ENCODE measurements at places on chromosomes 5 and 9.

- DNase-seq: no peak
Measured at GRCh38 chr9:118336250-118336942, 632.2 kb downstream of the TLR4 start.

DNA sequence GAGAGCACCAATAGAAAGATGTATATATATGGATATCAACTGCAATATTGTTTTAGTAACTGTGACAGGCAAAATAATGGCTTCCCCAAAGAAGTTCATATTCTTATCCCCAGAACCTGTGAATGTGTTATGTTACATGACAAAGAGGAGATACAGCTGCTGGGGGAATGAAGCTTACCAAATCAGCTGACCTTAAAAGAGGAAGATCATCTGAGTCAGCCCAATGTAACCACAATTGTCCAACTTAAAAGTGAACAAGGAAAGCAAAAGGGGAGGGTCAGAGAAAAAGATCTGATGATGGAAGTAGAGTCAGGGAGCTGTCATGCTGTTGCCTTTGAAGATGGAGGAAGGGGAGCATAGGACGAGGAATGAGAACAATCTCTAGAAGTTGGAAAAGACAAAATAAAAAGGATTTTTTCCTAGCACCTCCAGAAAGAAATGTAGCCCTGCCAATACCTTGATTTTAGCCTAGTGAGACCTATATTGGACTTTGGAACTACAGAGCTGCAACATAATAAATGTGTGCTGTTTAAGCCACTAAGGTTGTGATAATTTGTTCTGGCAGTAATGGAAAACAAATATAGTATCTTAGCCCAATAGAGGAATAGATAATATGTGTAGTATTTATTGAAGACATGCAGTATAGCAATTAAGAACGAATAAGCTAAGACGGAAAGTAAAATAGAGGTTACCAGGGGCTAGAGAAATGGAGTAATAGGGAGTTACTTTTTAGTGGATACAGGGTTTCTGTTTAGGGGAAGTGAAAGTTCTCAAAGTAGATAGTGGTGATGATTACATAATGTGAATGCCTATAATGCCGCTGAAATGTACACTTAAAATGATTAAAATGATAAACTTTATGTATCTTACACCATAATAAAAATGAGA lies 115.9 kb downstream of the PIK3R1 start:
- DNase-seq: peak; percentile 86

DNA sequence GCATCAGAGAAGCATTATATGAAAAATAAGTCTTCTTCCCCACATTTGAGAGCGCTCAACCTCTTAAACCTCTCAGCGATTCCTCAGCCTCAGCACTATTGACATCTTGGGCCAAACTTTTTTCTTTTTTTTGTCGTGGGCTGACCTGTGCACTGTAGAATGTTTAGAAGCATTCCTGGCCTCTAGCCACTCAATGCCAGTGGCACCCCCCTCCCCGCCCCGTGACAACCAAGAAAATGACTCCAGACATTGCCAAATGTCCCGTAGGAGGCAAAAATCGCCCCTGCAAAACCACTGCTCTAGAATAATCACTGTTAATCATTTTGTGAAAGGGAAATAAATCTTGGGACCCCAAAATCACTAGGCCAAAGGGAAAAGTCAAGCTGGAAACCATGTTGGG lies 129.1 kb upstream of the BOD1 start:
- no peak for DNase-seq

GRCh38 chr9:1535051-1535450 lies 480.1 kb upstream of the SMARCA2 start:
- DNase-seq: no peak

GRCh38 chr9:20309124-20309523 lies 313.2 kb downstream of the MLLT3 start:
- no peak for DNase-seq

DNA sequence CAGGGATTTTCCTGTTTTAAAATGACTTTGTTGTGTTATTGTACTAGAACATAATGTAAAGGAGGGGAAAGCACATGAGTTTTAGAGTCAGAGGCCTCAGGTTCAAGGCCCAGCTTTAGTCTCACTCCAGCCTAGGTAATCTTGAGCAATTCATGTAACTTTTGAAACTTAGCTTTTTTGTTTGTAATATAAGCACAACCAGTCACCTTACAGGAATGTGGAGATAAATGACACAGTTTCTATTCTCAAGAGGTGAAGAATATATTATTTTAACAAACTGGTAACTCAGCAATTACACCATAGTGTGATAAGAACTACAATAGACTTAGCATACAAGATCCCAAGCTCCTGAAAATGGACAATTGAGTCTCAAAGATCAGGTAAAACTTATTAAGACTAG lies 51.2 kb downstream of the ADAMTS19 start:
- no peak for DNase-seq

GRCh38 chr9:15149450-15149849 lies 157.6 kb downstream of the TTC39B start:
- no peak for DNase-seq

DNA sequence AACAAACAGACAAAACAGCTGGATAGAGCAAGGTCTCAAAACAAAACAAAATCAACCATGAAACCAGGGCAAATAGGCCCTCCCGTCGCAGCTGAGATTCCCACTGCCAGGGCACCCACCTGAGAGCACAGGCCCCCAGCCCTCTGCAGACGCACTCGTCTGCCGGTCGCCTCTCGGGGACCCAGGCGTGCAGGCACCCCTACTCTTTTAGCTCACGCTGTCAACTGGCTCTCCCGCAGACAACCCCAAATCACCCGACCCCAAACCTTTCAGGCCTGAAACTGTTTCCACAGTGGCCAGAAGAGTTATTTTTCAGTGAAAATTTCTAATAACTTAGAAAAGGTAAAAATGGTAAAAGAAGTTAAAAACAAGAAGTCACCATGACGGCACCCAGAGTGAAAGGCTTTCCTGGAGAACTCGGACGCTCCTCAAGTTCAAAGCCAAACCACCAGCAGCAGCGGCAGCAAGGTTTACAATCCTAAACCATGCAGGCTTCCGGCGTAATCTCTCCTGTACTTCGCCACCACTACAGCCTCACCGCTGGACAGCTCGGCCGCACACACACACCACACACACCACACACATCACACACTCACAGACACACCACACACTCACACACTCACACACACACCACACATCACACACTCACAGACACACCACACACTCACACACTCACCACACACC lies 1.9 kb upstream of the UBE2QL1 start:
- DNase-seq: peak; percentile 5

GRCh38 chr5:141476132-141476911 lies 556 bp downstream of the PCDHGC3 start:
- peak; percentile 81 for DNase-seq

DNA sequence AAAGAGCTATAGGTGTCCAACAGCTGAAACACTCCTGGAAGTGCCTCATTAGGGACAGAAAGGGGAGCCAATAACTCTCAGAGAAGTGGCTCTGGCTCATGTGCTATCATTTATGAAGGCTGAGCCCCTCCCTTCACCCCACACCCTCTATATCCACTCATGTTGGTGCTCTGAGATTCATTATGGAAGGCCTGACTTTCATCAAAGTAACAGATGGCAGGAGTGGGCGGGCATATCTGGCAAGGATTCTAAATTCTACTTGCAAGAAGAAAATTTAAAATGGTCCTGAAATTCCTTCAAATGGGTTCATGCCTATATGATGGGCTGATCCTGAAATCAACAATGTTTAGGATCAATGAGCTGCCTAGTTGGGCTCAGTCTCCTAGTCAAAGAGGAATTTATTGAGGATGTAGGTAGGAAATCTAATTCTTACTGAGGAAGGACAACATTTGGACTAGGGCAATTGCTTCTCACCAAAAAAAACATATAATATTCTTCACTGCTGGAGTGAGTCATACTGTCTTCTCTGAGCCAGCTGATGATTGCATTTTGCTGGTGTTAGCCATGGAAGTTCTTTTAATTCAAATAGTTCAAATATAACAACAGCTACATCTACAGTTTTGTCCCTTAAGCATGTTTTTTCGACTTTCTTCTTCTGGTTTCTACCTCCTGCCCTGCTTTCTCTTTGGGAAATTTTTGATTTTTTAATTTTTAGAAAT lies 23.5 kb downstream of the NMRK1 start:
- DNase-seq: peak; percentile 47

DNA sequence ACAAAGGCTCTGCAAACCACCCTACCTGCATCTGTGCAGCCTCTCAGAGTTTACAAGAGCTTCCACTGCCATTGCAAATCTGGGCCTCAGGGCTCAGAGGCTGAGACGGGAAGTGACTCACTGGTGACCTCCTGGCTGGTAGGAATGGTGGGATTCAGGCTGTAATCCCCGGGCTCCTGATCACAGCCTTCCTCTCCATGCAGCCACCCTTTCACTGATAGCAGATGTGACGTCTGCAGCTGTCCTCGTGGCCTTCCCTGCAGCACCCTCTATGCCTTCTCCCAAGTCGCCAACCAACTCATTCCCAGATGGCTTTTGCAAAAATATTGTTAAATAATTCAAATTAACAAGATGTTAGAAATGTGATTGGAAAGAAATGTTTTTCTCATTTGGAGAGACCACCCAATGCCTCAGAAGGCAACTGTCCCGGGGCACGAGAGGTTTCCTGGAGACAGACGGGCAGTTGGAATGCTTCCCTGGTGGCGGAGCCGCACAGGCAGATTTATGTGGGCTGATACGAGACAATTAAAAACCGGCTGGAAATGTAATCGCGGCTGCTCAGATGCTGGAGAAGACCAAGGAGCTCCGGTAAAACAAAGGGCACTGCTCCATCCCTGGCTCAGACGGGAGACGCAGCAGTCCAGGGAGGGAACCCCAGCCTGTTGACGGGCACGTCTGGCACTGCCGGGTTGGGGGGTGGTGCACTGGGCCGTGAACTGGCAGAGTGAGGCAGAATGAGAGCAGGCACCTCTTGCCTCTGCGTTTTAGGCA lies 34.4 kb upstream of the SLC25A51 start:
- peak; percentile 96 for DNase-seq

- DNase-seq: no peak
Measured at GRCh38 chr9:14909961-14910805, at the start of gene FREM1. Gene FREM1 (minus strand): TSS chr9:14910428. CDS start chr9:14868977, 41,451 bp downstream.

- DNase-seq: no peak
Measured at GRCh38 chr5:135190416-135191083, 156.5 kb upstream of the PITX1 start.

DNA sequence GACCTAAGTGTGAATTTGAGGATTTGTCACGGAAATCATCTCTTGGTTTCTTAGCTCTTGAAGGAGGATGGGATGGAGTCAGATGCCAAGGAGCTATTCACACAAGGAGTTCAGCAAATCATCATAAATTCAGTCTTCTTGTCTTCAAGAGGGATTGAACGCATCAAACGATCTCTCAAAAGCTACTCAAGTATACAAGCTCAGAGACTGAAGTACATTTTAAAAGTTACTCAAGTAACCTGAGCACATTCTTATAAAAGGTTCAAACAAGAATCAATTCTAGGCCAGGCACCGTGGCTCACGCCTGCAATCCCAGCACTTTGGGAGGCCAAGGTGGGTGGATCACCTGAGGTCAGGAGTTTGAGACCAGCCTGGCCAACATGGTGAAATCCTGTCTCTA lies 21.1 kb upstream of the GOLPH3 start:
- no peak for DNase-seq

GRCh38 chr9:18928711-18929110 lies 104.3 kb downstream of the SAXO1 start:
- peak; percentile 42 for DNase-seq

DNA sequence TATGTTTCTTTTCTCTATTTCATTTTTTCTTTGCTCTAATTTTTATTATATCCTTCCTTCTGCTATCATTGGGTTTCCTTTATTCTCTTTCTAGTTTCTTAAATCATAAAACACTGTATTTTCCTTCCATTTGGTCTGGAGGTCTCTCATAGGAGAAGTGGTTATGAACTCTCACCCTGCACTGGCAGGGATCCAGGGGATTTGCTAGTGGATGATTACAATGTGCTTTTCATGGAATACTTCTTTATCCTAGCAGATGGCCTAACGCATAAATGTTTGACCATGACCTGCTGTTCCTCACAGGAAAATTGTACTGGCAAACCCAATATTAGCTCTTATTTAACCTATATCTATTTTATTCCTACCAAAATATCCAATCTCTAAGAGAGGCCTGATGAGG lies 31.5 kb upstream of the SGCD start:
- no peak for DNase-seq

DNA sequence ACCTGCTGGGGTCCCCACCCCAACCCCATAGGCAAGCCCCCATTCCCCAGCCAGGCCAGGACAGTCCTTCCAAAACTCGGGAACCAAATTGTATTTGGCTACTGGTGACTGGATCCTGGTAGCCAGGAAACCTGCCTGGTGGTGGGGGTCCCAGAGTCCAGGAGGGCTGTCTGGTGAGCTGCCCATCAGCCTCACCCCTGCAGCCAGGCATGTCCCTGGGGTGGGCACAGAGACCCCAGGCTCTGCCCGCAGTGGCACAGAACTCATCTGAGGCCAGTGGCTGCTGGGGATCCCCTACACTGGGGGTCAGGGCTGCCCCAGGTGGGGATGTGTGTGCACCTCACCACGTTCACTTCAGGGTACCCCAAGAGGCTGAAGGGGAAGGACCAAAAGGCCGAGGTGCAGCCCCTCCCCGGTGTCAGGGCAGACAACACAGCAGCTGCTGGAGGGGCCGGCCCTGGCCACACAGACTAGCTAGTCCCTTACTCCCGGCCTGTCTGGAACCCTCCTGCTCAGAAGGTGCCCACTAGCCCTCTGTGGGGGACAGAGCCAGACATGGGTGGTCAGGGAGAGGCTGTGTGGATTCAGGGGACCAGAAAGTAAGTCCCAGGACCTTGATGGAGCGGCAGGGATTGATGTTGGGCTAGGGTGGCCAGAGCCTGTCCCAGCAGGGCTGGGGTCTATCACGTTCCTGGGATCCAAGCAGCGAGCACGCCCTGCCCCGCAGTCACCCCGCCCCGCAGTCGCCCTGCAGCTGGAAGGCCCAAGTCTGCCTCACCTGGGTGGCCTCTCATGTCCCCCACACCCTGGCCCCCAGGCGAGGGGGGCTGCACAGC lies 91.5 kb downstream of the KCNT1 start:
- DNase-seq: no peak

GRCh38 chr5:156169495-156169894 lies 157.5 kb upstream of the SGCD start:
- DNase-seq: no peak

GRCh38 chr9:116984111-116984510 lies 297.0 kb downstream of the TRIM32 start:
- no peak for DNase-seq

GRCh38 chr5:98248949-98249348 lies 524.5 kb upstream of the RGMB start:
- DNase-seq: peak; percentile 91

DNA sequence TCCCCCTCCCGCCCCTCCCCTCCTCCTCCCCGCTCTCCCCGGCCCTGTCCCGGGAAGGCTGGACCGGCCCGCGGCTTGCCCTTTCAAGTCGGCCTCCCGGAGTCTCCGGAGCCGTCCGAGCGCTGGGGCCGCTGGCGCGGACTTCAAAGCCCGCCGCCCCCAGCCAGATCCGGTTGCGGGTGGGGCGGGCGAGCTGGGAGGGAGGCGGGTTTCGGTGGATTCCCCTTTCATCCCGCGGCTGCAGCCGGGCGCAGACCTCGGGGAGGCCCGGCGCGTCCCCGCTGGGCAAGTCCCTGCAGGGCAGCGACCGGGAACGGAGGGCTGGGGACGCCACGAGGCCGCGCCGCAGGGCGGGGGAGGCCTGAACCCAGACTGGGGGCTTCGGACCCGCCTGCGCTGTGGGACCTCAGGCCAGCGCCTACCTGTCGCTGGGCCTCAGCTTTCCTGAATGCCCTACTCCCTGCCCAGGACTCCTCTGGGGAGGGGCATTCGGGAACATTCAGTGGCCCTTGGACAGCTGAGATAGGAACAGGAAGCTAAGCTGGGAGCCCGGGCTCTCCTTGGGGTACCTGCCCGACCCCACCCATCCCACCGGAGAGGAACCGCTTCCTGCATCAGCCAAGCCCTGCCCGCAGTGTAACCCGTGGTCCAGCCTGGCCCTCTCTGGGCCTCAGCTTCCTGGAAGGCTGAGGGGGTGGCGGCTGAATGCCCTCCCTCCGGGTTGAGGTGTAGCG lies 23.4 kb downstream of the C9orf50 start:
- DNase-seq: peak; percentile 70

Measured in ELR (cell line).